ENCODE measurements at places on chromosomes 1 and 21.
A peak's percentile ranks its signal among the peaks of the same experiment; 100 is the strongest.

DNA sequence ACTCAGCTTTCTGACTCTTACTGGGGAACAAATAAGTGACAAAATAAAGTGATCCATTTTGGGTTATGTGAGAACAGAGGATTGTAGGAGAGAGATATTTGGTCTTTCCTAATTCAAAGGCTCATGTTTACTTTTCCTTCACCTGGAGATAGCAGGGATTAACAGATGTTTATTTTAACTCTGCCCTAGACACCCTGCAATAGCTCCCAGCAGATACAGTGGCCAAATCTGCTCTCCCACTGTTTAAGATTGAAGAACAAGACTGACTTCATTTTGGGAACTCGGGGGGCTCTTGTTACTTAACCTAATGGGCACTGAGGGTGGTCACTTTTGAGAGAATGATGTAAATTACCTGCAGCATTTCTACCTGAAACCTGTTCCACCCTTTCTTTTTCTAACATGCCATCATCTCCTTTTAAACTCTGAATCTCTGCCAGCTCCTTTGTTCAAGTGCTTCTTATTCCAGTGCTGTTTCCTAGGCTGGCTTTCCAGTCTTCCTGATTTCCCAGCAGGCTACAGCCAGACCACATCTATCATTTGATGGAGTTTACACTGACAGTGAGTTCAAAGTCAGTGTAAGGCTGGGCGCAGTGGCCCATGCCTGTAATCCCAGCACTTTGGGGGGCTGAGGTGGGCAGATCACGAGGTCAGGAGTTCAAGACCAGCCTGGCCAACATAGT lies 90.0 kb downstream of the SELENOF start:
- DNase-seq: no peak

DNA sequence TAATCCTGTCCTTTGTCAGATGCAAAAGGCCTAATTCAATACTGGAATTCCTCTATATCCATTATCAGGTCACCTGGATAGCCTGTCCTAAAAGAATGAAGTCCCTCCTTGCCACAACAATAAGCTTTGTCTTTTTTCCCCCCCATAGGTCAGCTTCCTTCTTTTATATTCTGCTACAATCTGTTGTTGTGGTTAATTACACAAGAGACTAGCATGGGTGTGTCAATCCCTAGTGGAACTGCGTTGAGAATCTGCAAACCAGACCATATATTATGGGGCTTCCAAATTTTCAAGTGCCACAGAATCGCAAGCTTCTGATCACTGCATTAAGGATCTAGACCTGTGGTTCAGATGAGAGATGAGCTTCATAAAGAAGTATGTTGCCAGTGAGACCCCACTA lies 349.6 kb downstream of the SMYD3 start:
- DNase-seq: no peak

- DNase-seq: no peak
Observed at GRCh38 chr1:214427871-214428277, 123.5 kb downstream of the PTPN14 start.

GRCh38 chr1:36522021-36522420 lies 39.3 kb upstream of the CSF3R start:
- DNase-seq: no peak

DNA sequence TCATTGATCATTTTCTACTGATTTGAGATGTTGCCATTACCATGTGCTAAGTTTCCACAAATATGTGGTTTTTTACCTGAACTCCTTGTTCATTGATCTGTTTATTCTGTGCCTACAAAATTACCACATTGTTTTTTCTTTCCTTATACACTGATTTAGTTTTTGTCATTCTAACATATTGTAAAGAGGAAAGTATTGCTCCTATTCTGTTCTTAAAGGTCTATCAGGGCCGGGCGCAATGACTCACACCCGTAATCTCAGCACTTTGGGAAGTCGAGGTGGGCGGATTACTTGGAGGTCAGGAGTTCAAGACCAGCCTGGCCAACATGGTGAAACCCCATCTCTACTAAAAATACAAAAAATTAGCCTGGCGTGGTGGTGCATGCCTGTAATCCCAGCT lies 75.1 kb downstream of the CAMTA1 start:
- no peak for DNase-seq

DNA sequence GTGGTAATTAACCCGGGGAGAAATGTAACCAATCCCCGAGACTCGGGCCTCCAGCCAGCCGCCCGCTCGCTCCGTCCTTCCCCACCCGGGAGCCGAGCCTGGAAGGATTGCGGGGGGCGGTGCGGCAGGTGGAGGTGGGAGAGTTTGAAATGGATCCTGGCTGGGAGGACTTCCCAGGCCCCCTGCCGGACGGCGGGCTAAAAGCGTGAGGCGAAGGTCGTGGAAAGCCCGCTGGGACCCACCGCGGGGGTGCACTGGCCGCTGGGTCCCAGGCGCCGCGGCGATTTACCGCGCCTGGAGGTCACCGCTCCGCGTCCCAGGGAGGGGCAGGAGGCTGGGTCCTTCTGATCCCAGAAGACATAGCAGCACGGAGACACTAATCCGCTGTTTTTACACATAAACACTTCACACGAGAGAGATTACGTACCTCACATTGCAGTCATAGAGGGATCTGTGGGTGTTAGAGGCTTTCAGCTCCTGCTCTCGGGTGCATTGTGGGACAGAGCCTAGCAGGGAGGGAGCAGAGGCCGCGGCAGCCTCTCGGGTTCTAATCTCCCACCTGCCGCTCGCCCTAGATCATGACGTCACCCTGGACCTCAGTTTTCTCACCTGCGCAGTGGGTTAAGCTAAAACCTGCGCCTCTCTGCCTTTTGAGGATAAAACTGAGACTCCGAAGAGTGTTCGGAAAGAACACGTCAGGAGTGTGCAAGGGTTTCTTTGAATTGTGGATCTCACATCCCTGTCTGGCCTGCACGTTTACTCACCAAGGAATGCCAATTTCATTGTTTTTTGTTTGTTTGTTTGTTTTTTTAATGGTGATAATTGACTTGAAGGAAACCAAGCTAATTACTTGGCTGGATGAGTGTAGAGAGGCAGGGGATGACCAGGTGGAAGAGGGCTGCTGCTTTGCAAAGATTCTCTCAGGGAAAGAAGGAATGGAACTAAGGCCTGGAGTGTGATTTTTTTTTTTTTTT lies 17.1 kb upstream of the TMEM9 start:
- DNase-seq: peak; percentile 24

- DNase-seq: no peak
Observed at GRCh38 chr1:17014671-17015567, 3.2 kb upstream of the ATP13A2 start.

DNA sequence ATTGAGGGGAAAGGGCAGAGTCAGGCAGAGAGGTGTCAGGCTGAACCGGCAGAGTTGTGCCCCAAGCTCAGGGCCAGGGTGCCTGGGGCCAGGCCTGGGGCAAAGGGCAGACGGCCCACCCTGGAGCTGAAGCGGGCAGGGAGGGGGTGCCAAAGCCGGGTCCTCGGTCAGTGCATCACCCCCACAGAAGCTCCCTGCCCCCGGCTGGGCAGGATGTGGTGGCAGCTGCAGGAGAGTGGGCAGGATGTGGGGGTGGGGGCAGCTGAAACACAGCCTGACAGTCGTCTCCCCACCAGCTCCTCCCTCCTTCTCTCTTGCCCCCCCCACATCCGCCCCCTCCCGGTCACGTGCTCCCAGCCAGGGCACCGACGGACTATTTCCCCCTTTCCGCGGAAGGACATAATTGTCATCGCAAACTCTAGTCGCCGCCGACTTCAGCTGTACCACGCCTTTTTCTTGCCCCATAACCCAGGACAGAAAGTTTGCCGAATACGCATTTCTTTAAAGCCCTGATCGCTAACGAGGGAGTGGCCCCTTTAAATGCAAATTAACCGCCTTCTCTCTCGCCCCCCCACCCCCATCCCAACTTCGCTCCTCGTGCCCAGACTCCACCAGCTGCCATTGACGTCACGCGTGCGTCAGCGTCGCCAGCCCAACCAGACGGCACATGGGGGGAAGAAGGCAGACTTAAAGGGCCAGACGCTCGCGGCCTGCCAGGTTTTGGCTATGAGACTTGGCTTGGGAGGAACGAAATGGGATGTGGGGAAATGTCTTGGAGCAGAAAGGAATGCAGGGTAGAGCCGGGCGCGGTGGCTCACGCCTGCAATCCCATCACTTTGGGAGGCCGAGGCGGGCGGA lies 4.5 kb upstream of the MEF2D start:
- DNase-seq: peak; percentile 97

DNA sequence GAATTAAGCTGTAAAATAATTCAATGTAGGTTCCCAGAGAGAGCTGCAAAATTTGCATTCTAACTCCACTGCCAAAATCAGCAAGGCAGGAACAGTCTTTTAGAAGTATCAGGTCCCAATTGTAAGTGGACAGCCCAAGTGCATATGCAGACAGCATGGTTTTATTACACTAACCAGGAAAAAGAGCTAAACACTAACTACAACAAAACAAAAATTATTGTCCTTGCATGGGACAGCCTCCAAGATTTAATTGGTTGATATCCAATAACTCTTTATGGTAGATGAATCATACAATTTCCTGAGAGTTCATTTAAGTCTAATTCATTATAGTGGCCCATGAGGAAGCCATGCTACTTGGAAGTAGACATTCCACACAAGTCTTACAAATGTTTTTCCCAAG lies 154.3 kb upstream of the ZNF648 start:
- no peak for DNase-seq

DNA sequence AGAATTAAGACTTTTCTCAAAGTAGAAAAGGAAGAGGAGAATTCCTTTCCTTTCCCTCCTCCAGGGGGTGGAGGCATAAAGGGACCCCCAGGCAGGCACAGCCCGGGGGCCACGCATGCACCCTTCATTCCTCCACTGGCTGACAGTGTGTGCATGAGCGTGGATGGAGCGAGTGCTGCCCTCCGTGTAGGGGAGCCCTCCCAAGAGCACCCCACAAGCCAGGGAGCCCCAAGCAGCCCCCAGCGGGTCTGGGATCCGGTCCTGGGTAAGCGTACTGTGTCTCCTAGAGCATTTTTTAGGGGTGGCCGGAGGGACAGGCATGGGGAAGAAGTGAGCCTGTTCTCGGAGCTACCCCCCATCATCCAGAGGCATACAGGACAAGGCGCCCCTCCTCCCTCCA lies 120.5 kb downstream of the SIK1 start:
- DNase-seq: no peak

GRCh38 chr1:200487650-200488049 lies 77.8 kb upstream of the ZNF281 start:
- no peak for DNase-seq

DNA sequence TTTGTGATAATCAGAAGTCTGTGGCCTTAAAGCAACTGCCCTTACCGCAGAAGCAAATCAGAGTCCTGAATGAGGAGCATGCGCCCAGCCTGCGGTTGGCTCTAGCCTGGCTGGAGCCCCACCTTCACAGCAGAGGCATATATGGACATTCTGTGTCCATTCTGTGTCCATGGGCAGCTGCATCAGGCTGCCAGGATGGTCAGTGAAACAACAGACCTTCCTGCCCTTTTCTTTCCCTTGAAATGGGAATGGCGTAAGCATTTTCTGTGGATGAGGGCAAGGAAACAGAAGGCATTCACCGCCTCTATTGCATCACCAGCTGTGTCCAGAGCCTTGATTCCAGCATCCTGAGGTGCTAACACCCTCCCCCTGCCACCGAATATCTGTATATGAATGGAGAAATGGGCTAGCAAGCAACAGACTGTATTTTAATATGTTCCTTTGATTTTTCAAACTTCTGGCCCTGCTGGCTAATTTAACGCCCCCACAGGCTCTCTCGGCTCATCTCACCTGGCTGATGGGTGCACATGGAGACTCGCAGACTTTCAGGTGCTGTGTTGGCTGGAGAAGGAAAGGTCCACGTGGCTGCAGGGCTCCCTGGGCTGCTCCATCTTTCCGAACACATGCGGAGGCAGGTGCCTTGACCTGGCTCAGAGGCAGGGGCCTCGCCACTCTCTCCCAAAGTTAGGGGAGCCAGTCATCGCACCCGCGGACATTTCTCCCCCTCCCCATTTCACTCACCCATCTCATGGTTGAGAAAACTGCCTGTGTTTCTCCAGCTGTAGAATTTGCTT lies 159.2 kb downstream of the GALNT2 start:
- no peak for DNase-seq

GRCh38 chr1:220747437-220748088 lies 559 bp upstream of the MTARC2 start:
- no peak for DNase-seq

DNA sequence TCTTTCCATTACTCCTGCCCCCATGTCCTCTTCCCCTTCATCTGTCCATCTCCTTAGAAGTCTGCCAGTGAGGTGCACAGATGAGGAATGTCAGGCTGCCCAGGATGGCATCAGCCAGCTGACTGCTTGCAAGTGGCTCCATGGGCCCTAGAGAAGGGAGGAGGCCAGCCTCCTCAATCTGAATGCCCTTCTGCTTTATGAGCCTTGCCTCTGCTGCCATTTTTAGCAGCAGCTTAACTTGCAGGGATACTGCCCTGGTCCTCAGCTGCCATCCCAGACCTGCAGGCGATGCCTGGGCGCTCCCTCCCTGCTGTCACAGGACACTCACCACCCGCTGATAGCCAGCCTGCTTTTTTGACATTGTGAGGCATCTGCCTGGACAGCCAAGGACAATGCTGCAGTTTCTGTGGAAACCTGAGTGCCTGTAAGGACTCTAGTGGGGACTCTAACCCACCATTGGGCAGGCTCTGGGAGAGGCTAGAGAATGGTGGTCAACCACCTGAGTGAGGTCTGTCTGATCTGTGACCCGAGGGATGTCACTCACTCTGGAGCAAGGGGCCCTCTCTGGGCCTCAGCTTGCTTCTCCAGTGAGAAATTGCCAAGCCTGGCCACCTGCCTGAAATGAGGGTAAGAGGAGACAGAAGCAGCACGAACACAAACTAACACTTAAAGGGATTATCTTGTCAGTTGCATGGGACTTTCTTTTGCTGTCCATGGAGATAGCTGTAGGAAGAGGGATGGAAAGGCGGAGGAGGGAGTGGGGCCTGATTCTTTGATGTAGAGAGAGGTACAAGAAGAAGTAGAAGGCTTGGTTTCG lies 185.0 kb downstream of the MIS18A start:
- DNase-seq: no peak

- no peak for DNase-seq
Observed at GRCh38 chr1:213227458-213227857, 176.4 kb downstream of the RPS6KC1 start.

- no peak for DNase-seq
Observed at GRCh38 chr1:231638647-231639046, 12.1 kb downstream of the DISC1 start.

DNA sequence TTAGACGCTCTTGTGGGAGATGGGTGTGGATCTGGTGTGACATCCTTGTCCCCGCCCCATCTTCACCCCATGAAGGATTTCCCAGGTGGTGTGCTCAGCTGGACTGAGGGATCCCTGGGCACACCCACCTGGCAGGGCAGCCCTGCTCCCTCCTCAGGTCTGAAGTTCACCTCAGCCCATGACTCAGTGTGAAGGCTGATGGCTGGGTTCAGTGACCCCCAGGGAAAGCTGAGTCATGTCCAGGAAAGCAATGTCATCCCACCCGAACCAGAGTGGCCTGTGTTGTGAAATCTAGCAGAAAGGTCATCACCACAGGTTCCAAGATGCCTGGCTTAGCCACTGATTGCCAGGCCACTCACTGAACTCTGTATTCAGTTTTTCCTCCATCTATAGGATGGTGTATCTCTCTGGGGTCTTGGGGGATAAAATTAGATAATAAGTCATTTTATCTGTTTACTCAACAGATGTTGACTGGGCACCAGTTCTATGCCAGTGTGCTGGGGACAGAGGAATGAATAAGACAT lies 97.7 kb upstream of the JUN start:
- no peak for DNase-seq

GRCh38 chr1:1826356-1827088 lies 48.3 kb upstream of the NADK start:
- DNase-seq: no peak

- DNase-seq: no peak
Observed at GRCh38 chr21:15001857-15002606, 62.8 kb downstream of the NRIP1 start.
